ENCODE measurements at places on chromosomes 2 and 18.

GRCh38 chr2:241535871-241536655, 22.5 kb upstream of the BOK start:
- no peak for DNase-seq

- DNase-seq = no peak
These were observed 93.9 kb downstream of the ASXL2 start for GRCh38 chr2:25784404-25784803.

GRCh38 chr2:186806591-186806990, 42.4 kb downstream of the ZSWIM2 start:
- DNase-seq = no peak

DNA sequence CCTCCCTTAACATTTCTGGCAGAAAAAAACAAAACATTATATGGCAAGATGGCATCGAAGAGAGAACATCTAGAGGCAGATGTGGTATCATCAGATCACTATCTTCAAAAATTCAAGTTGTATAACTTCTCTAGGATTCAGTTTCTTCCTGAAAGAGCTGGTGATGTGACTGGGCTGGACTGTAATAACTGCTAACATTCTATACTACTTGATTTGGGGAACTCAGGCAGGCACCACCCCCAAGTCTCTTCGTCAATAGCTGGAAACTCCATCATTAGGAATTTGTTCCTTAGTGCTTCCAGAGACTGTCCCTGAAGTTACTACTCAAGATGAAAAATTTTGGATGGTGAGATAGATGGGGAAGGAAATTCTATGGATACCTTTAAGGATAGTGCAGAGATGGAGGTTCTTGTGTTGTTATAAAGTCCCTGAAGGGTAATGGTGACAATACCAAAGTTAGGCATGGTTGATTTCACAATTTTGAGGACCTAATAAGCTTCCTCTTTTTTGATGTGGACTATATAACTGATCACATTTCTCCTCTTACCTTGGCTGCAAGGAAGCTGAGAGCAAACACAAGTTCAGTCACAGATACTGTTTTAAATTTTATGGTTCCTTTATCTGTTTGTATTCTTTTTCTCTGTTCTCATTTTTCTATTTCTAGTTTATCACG, 59.1 kb upstream of the PGAP1 start:
- no peak for DNase-seq

- peak; percentile 81 for DNase-seq
These were observed 874 bp downstream of the CLIP4 start for GRCh38 chr2:29115797-29116781.

DNA sequence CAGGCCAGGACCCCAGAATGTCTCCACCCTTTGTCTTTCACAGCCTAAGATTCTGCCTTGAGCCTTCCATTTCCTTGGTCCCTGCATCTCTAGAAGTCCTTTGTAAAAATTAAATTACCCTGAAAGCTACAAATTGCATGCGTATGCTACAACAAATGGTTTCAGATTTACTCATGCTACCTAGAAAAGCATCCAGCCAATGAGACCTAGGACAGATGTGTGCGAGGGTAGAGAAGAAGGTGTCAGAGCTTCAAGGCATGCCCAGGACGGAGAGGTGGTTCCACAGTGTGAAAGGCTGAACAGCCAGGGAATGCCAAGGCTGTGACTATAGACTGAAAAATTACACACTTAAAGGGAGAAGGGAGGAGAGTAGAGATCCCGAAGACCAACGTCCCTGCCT, 40.2 kb downstream of the CCBE1 start:
- DNase-seq = no peak

DNA sequence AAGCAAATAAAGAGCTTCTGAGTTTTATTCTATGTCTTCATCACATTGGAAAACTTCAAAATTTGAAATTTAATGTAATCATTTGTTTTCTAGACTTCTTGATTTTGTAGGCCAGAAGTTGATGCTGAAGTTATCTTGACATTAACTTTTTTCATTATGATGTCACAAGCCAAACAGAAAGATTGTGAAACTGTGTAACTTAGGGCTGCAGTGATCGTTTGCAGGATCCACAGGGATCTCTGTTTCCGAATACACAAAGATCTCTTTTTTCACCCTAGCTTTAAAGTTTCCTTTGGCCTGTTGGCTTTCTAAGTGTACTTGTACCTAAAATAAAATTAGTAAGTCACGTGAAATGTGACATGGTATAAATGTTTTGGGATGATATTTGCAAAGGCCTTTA, 594.9 kb upstream of the CDH2 start:
- DNase-seq = no peak

DNA sequence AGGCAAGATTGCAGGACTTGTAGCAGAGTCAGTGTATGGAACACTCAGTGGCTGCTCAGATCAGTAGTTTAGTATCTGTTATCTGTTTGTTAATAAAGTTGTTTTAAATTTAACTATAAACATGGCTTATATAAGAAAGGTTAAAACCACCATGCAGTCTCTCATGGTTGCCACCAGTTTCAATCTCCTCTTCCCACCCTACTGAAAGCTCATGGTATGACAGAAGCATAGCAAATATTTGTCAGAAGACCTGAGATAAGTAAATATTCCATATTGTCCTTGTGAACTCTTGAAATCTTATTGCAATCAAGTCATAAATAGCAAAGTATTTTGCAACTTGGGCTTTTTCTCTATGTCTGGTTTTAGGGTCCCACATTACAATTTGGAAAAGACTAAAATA, 2.1 kb upstream of the COL5A2 start:
- DNase-seq = no peak

DNA sequence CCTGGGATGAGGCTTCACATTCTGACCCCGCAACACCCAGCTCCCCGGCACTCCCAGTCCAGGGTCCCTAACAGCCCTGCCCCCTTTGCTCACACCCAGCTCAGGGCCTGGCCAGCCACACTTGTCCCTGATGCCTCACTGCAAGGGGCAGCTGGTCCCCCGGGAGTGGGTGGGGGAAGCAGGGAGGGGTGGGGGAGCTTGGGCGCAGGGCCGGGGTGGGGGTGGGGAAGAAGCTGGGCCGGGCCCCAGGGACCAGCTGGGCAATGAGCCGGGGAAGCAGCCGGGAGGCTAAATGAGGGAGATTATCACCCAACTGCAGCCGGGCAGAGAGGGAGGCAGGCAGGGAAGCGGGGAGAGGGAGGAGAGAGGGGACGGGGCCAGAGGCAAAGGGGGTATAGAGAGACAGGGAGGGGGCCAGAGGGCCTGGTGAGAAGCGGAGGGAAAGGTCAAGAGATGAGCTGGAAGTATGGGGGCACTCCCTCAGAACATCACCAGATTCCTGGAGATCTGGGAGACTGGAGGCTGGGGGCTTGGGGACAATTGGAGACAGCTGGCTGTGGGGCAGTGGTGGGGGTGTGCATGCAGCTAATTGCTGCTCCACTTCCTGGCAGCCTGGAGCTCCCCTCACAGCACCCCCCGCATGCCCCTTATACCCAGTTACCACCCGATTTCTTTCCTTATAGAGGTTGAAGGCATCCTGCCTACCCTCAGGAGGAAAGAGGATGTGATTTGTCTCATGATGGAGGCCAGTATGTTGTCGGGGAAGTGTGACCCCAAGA, 2.5 kb upstream of the ASIC4 start:
- no peak for DNase-seq

GRCh38 chr2:232479341-232480200, 8.1 kb downstream of the ECEL1 start:
- DNase-seq = no peak

GRCh38 chr2:96764253-96764637, 3.5 kb downstream of the CNNM4 start:
- DNase-seq = no peak

- no peak for DNase-seq
These were observed 7.3 kb upstream of the GALM start for GRCh38 chr2:38658613-38659012.

GRCh38 chr18:374721-375168, 106.9 kb upstream of the THOC1 start:
- no peak for DNase-seq

DNA sequence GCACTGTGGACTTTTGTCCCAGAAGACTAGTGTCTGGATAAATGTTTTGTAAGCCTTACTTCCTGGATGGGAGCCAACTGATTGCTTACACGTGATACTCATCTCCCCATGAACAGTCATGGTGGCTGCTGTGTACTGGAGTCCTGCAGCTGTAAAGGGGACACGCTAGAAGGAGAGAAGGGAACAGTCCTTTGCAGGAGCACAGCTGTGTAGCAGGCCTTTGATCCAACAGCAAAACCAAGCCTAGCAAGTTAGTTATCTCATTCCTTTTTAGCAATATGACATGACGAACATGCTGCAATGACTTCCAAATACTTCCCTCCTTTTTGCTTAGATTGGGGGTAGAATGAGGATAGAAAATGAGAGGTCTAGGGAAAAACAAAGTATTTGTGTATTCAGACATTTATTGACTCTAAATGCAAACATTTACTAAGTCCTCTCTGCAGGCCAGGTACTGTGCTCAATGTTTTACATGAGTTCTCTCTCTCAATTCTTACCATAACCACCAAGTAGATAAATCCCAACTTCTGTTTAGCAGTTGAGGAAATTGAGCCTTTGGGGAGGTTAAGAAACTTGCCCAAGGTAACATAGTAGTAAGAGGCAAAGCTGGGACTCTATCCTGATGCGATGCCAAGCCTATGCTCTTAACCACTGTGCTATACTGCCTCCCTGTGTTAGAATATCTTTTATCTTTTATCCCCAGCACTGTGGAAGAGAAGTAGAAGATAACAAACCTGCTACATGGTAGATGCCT, 55.4 kb upstream of the CD28 start:
- peak; percentile 49 for DNase-seq

GRCh38 chr2:8977758-8978157, 25.7 kb downstream of the MBOAT2 start:
- DNase-seq = no peak

GRCh38 chr2:217256251-217256650, 396.4 kb upstream of the TNP1 start:
- no peak for DNase-seq

- no peak for DNase-seq
These were observed 10.9 kb downstream of the TTLL4 start for GRCh38 chr2:218721488-218721887.

DNA sequence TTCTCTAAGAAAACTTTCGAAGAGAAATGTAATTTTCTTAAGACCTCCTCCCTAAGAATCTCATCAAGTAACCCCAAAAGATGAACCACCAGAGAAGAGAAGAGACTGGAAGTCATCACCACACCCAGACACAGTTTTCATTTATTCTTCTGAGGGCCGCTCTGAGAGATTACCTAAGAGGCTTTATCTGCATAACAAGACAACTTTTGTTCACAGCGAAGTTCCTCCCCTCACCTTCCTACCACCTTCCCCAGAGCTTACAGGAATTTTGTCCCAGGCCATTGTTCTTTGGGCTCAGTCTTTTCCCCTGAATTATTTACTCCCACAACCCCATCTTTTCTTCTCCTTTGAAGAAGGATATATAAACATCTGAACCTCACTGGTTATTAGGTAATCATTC, 92.8 kb downstream of the AKAIN1 start:
- DNase-seq = no peak

DNA sequence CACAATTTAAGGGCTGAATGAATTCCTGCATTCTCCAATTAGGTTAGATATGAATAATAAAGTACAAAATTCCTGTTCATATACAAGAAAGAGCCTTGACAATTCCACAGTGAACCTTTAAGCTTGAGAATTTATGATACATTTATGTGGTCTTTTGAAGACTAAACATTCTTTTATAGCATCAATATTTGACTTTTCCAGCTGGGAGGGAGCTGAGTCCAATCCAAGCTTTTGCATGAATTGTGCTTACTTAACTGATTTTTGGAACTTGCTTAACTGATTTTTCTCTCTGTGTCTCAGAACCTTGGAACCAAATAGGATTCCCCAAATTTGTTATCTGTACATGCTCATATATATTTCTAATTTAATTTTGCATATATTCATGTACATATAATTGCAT, 388.0 kb downstream of the TRIB2 start:
- DNase-seq = no peak

DNA sequence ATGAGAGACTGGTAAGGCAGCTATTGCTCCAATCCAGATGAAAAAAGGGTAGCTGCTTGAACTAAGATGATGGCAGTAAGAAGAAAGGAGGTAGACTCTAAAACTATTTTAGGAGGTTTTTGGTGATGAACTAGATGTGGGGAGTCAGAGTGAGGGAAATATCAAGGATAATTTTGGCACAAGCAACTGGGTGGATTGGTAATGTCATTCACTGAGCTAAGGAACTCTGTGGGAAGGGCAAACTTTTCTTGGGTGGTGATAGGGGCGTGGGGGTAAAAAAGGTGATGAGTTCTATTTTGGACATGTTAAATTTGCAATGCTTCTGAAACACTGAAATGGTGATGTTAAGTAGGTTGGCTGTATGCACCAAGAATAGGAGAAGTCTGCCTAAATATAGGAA, 19.3 kb downstream of the PAIP2B start:
- no peak for DNase-seq

GRCh38 chr2:68390586-68390985, 25.5 kb downstream of the PLEK start:
- DNase-seq = no peak

DNA sequence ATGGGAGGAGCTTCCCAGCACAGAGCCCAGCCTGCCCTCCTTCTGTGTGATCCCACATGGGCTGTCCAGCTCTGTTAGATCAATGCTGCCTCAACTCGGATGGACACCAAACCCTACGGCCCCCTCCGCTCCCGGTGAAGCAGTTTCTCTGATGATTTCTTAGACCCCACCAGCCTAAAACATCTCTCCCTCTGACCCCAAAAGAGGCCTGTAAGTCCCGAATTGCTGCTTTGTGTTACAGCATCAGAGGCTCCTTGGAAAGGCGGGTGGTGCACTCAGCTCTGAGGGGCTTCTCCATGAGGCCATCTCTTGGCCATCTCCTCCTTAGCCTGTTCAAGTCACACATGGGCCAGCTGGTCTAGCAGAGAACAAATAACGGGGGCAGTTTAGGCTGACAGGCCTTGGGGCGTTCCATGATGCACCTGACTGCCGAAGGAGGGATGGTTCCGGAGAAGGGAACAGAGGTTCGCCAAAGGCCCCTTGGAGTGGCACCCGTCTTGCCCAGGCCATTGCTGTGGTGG, 240.7 kb downstream of the SH3RF3 start:
- no peak for DNase-seq

DNA sequence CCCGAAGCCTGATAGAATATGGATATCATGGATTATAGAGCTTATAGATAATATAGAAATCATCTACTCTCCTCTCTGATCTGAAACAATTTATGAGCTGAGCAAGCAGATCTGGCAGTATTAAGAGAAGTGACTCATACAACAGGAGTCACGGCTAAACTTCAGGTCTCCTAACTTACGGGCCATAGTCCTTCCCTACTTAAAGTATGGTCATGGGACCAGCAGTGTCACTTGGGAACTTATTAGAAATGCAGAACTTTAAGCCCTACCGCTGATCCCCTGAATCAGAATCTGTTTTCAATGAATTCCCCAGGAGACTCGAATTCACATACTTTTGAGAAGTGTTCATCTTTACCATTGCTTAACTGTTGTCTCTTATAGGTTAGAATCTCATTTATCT, 195.7 kb upstream of the FANCL start:
- no peak for DNase-seq

GRCh38 chr2:7749895-7750559, 832.8 kb downstream of the RNF144A start:
- no peak for DNase-seq

GRCh38 chr2:20430035-20430434, 16.8 kb upstream of the RHOB start:
- no peak for DNase-seq

GRCh38 chr2:9336576-9337314, 86.6 kb downstream of the ITGB1BP1 start:
- peak; percentile 79 for DNase-seq

GRCh38 chr2:11808016-11808400, 61.6 kb downstream of the LPIN1 start:
- DNase-seq = no peak

GRCh38 chr2:117502121-117502520, 312.4 kb upstream of the DDX18 start:
- no peak for DNase-seq

- no peak for DNase-seq
These were observed 43.7 kb downstream of the TWIST2 start for GRCh38 chr2:238891457-238892203.

Data from brain (organoid and tissue), 16 donors.